ENCODE measurements at places on chromosomes 2 and 18. TPM values are rescaled to one million over a fixed set of nuclear protein-coding genes. Genes with fewer than 3 reads are reported as not detected.

SULT1C4 gene
- not detected for total RNA-seq

FBXO41 gene
- total RNA-seq = 4.4 TPM

PRKAG3 gene
- not detected for total RNA-seq

DNAH6 gene
- total RNA-seq = 0.01 TPM

PER2 gene
- total RNA-seq = 8.3 TPM

MC5R gene
- total RNA-seq = not detected

TRIM43 gene
- total RNA-seq = 0.07 TPM

TBR1 gene
- 0.01 TPM for total RNA-seq

SERPINB3 gene
- 0.06 TPM for total RNA-seq

EDAR gene
- 0.11 TPM for total RNA-seq

GPAT2 gene
- not detected for total RNA-seq

ZRANB3 gene
- 6.3 TPM for total RNA-seq

AQP12B gene
- not detected for total RNA-seq

KIAA2012 gene
- total RNA-seq = not detected

NT5C1B gene
- not detected for total RNA-seq

SLC38A11 gene
- total RNA-seq = not detected

TMEM178A gene
- 0.21 TPM for total RNA-seq

NPHP1 gene
- total RNA-seq = 8.2 TPM

AMMECR1L gene
- 16.1 TPM for total RNA-seq

CELF4 gene
- not detected for total RNA-seq

CYTIP gene
- 0.05 TPM for total RNA-seq

CDCA7 gene
- 44.3 TPM for total RNA-seq
